NCI-H345 (cell line): ENCODE measurements at places on chromosomes 5 and 9.

DNA sequence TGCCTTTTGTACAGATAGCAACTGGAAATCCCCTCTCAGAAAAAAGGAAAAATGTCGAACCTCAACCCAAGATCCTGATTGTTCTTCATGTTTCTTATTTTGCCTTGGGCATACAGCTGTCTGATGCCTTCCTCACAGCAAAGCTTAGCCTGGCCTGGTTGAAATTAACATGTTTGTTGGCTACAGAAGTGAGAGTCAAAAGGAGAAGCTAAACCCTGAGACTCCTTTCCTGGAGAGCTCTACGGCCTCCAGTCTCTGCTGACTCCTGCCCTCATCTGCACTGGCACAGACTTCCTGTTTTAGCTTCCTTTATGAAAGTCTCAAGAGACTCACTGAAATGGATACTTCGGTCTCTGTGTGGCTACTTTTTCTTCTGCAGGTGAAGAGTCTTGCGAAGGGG, 186.7 kb downstream of the PARP8 start:
- DNase-seq: no peak

DNA sequence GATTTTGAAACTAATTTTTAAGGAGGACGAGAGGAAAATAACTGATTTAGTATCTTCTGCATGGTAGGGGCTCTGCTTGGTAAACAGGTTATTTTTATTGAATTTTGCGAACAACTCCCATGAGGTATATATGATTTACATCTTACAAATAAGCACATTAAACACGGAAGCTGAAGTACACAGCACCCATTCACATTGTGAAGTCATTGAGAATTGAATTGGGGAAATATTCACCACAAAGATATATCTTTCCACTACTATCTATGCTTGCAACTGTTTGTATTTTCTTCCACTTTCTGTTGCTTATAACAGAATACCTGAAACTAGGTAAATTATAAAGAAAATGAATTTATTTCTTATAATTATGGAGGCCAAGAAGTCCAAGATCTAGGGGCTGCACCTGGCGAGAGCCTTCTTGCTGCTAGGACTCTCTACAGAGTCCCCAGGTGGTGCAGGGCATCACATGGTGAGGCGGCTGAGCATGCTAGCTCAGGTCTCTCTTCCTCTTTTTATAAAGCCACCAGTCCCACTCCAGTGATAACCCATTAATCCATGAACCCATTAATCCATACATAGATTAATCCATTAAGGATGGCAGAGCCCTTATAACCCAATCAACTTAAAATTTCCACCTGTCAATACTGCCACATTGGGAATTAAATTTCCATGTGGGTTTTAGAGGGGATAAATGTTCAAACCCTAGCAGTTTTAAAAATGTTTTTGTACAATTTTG, 79.0 kb upstream of the ZNF608 start:
- DNase-seq: no peak

DNA sequence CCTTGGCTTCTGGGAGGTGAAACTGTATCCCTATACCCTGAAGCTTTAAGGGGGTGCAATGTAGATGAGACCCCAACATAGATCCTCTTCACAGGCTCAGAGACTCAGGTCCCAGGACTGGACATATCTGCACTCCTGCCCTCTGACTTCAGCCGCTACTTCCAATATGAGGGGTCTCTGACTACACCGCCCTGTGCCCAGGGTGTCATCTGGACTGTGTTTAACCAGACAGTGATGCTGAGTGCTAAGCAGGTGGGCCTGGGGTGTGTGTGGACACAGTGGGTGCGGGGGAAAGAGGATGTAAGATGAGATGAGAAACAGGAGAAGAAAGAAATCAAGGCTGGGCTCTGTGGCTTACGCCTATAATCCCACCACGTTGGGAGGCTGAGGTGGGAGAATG, 5.4 kb downstream of the CA9 start:
- DNase-seq: no peak

DNA sequence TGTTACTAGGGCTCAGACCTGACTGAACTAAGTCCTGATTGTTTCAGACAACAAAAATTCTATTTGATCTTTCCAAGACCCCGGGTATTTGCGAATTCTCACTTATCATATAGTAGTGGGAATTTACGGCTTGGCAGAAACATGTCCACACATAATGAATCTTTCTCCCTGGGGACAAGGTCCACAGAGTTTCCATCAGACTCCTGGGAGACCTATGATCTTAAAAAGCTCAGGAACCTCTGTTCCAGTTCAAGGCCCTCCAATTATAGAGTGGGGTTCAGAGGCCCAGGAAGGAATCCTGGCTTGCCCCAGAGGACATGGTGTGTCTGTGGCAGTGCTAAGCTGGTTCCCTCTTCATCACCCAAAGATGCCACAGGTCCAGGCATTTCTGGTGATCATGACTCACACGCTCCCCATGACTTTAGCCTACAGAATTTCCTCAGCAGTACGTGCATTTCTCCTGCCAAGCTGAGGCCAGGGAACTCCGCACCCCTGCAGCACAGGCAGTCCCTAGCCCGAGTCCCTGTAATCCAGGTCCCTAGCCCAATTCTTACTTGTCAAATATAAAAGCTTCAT, 12.6 kb downstream of the RAPGEF1 start:
- DNase-seq: no peak

DNA sequence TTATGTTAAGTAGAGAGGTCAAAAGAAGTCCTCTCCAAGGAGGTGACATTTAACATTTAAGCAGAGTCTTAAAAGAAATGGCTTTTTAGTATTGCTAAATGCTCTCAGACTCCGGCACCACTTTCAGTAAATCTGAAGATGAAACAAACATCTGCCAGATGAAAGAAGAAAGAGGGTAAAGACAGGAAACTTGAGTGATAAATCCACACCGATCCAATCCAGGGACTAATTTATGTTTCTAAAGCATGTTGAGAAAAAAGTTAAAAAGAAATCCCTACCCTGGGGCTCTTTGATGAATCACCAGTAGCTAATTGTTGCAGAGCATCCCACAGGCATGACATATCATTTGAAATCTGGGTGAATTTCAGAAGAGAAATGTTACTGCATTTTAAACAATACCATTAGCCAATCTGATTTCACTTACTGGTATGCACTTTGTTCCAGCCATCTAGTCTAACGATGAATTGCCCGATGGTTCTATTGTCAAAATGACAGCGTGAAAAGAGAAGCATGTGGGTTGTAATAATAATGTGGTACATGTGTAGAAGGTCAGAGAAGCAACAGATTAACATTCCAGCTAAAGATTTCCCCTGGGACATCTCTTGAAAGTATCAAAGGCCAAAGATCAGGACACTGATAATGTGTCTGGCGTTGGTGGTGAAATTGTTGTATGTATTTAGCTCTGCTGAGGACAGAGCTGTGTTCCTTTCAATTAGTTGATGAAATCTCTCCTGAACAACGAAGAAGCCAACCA, 485.7 kb downstream of the CSNK1G3 start:
- no peak for DNase-seq

- DNase-seq: no peak
Measured at GRCh38 chr9:36341936-36342577, 58.0 kb downstream of the RNF38 start.

DNA sequence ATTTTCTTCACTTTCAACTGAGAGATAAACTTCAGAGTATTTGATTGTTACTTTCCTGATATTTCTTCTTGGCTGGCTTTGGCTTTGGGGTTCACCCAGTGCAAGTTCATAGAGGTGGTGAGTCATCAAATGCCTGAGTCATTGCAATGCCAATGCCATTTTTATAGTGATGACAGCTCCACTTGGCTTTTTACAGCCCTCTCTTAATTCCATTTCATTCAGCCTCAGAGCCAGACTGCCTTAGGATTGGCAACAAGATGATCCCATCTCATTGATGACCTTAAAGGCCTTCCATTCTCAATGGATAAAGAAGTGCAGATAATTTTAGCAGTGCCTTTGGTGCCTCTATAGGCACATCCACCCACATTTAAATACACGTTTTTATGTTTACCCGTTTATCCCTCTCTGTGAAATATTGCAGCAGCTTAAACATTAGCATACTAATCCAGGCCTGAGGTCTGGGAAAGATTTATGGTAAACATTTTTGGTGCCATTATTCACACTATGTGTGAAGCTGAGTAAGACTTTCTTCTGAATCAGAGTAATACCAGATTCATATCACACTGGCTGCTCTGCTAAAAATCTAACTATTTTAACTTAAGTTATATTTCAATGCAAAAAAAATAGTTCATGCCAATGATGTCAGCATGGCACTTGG, 88.9 kb upstream of the TYRP1 start:
- DNase-seq: no peak

GRCh38 chr5:124110942-124111341, 599.0 kb downstream of the CSNK1G3 start:
- no peak for DNase-seq
